GM12878 (cell line): ENCODE measurements at places on chromosomes 1 and 21. TPM values are rescaled to one million over a fixed set of nuclear protein-coding genes. Genes with fewer than 3 reads are reported as not detected.

DNA sequence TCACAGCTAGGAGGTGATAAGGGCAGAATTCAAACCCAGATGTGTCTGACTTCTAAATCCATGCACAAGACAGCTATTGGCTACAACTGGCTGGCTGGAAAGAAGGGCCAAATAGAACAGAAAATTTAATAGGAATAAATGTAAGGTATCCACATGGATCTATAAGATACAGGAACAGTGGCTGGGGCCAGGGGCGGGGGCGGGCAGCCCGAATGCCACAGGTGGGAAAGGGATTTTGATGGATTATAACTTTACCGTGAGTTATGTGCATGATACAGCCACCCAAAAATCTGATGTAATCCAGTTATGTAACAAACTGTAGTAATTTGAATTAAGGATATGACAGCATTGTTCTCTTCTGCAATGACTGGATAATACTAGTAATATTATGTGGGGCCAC is 87.0 kb upstream of the COA6 start:
- no peaks in the 10 kb centered on the region for H3K4me1 ChIP-seq
- no peak for DNase-seq
- H3K27ac ChIP-seq, result no peak overlapping the region
- H3K36me3 ChIP-seq, result no peaks in the 10 kb centered on the region
- H3K4me3 ChIP-seq, result no peak overlapping the region

The NKAIN1 gene
- total RNA-seq, result not detected in 2 replicates

The SPATA21 gene
- total RNA-seq, result 0.05 TPM in 2 replicates

The ETV3 gene
- 13.8 and 15.8 TPM in 2 replicates for total RNA-seq

DNA sequence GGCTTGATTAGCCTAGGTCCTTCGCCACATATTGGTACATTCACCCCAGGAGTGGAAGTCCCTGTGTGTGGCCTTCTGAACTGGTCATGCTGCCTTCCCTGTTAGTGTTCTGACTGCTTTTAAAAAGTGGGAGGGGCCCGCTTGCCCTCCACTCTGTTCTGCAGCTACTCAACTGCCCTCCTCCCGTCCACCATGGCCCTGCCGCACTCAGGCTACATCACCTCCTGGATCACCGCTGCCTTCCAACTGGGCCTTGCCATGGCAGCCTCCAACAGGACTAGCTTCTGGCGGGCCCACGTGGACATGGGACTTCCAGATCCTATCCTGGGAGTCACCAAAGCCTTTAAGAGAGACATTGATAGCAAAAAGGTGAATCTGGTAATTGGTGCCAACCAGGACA is 152.1 kb upstream of the USP24 start:
- no peak overlapping the region for H3K4me3 ChIP-seq
- H3K27ac ChIP-seq, result no peak overlapping the region
- H3K27me3 ChIP-seq, result no peaks in the 10 kb centered on the region
- no peaks in the 10 kb centered on the region for H3K36me3 ChIP-seq

The CLCNKA gene
- total RNA-seq, result 0.08 TPM in 1 of 2 replicates, not detected in the other
